ENCODE measurements at places on chromosomes 2 and 18.
A peak's percentile ranks its signal among the peaks of the same experiment; 100 is the strongest.

GRCh38 chr2:232203936-232204335 lies 174.6 kb upstream of the ALPP start:
- no peaks in the 10 kb centered on the region for H3K27me3 ChIP-seq
- DNase-seq: no peak
- no peaks in the 10 kb centered on the region for H3K4me1 ChIP-seq
- H3K36me3 ChIP-seq: no peaks in the 10 kb centered on the region

GRCh38 chr2:6336752-6337471 lies 528.8 kb downstream of the CMPK2 start:
- peaks cover 16% of the 10 kb centered on the region for H3K4me1 ChIP-seq
- H3K36me3 ChIP-seq: peaks cover 4% of the 10 kb centered on the region
- DNase-seq: no peak

- no peak overlapping the region for H3K27ac ChIP-seq
- peaks cover 6% of the 10 kb centered on the region for H3K27me3 ChIP-seq
- H3K36me3 ChIP-seq: no peaks in the 10 kb centered on the region
- no peaks in the 10 kb centered on the region for H3K4me1 ChIP-seq
These were observed 54.5 kb downstream of the ACVR1 start for GRCh38 chr2:157821519-157822131.

- no peak overlapping the region for H3K27ac ChIP-seq
- H3K4me3 ChIP-seq: no peak overlapping the region
- no peak for DNase-seq
- no peaks in the 10 kb centered on the region for H3K36me3 ChIP-seq
- H3K4me1 ChIP-seq: peaks cover 2% of the 10 kb centered on the region
These were observed 30.8 kb downstream of the LPIN1 start for GRCh38 chr2:11777066-11777782.

GRCh38 chr2:144596073-144596871 lies 76.4 kb upstream of the ZEB2 start:
- DNase-seq: no peak
- no peaks in the 10 kb centered on the region for H3K36me3 ChIP-seq

DNA sequence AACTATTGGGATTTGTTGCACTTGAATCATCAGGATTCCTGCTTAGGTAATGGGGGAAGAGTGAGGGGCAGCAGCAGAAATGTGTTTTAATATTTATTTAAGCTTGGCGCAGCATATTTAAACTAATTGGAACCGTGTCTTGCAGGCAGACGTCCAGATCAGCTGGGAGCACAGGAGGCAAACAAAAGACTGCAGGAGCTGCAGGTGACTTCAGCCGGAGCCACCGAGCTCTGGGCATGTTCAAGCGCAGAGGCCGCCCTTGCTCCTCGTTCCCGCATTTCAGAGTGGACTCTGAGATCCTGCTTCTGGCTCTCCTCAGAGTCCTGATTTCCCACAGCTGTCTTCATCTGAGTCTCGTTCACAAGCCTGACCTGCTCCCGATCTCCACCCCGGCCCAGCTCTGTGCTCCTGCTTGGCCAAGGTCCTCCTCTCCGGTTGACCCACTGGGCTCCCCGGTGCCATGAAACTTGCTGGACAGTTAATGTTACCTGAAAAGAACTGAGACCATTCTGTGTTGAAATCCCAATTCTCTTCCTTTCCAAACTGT lies 475.5 kb downstream of the SOX11 start:
- H3K27ac ChIP-seq: no peak overlapping the region
- peaks cover 9% of the 10 kb centered on the region for H3K4me1 ChIP-seq
- H3K27me3 ChIP-seq: no peaks in the 10 kb centered on the region
- no peaks in the 10 kb centered on the region for H3K36me3 ChIP-seq

GRCh38 chr2:14516844-14517243 lies 115.7 kb upstream of the LRATD1 start:
- DNase-seq: no peak
- no peak overlapping the region for H3K4me3 ChIP-seq
- H3K27me3 ChIP-seq: peaks cover 2% of the 10 kb centered on the region
- H3K27ac ChIP-seq: no peak overlapping the region

DNA sequence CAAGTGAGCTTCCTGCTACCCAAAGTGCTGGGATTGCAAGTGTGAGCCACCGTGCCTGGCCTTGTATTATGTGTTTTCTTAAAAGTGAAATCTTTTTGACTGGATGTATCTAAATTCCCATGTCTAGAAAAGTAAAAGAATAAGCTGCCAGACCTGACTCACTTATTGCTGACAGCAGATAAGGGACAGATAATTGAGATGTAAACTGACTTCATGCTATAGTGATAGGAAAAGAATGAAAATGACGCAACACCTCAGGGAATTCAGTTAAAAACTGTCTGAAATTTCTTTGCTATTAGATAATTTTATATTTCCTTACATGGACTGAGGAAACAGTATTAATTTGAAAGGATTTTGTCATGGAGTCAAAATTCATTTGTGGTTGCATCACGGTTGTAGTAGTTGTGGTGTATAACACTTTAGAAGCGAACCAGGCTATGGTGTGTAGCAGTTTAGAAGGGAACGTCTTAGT lies 19.4 kb downstream of the TTC27 start:
- no peaks in the 10 kb centered on the region for H3K4me1 ChIP-seq
- H3K4me3 ChIP-seq: no peak overlapping the region
- no peak overlapping the region for H3K27ac ChIP-seq
- H3K27me3 ChIP-seq: no peaks in the 10 kb centered on the region

- H3K4me3 ChIP-seq: no peak overlapping the region
- H3K36me3 ChIP-seq: no peaks in the 10 kb centered on the region
- DNase-seq: no peak
- H3K27ac ChIP-seq: no peak overlapping the region
- H3K27me3 ChIP-seq: no peaks in the 10 kb centered on the region
- H3K4me1 ChIP-seq: no peaks in the 10 kb centered on the region
These were observed 285.8 kb upstream of the MAP2 start for GRCh38 chr2:209138079-209138478.

GRCh38 chr2:3960106-3960505 lies 256.7 kb downstream of the DCDC2C start:
- DNase-seq: no peak
- H3K27me3 ChIP-seq: peaks cover 13% of the 10 kb centered on the region
- H3K4me1 ChIP-seq: peaks cover 37% of the 10 kb centered on the region

DNA sequence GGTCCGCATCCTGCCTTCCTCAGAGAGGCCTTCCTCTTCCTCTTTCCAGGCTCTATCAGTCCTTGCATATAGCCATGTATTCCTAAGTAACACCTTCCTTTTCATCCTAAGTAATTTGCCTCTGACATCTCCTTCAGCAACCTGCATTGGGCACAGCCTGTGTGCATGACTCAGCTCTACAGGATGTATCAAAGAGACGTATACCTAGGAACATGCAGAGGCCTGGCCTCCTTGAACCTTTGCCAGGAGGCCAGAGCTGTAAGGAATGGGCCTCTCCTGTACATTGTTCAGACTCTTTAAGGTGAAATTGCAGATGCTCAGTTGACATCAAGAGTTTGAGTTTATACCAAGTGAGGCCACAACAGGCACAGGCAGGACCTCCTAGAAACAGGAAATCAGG lies 76.0 kb upstream of the CELF4 start:
- H3K4me1 ChIP-seq: no peaks in the 10 kb centered on the region
- DNase-seq: no peak
- H3K27me3 ChIP-seq: peaks cover 2% of the 10 kb centered on the region
- no peak overlapping the region for H3K4me3 ChIP-seq
- H3K36me3 ChIP-seq: peaks cover 9% of the 10 kb centered on the region

GRCh38 chr2:39541011-39541930 lies 104.2 kb upstream of the MAP4K3 start:
- no peaks in the 10 kb centered on the region for H3K36me3 ChIP-seq
- DNase-seq: no peak
- peaks cover 2% of the 10 kb centered on the region for H3K27me3 ChIP-seq
- H3K27ac ChIP-seq: no peak overlapping the region

- peaks cover 4% of the 10 kb centered on the region for H3K36me3 ChIP-seq
- DNase-seq: no peak
- peak overlapping the region; percentile 30 for H3K4me3 ChIP-seq
- no peaks in the 10 kb centered on the region for H3K27me3 ChIP-seq
These were observed 335.6 kb downstream of the PIK3C3 start for GRCh38 chr18:42290318-42291307.

- H3K27me3 ChIP-seq: peaks cover 2% of the 10 kb centered on the region
- DNase-seq: no peak
- no peak overlapping the region for H3K27ac ChIP-seq
- no peak overlapping the region for H3K4me3 ChIP-seq
- H3K4me1 ChIP-seq: peaks cover 2% of the 10 kb centered on the region
- H3K36me3 ChIP-seq: peaks cover 4% of the 10 kb centered on the region
These were observed 166.3 kb downstream of the MREG start for GRCh38 chr2:215847056-215847455.

DNA sequence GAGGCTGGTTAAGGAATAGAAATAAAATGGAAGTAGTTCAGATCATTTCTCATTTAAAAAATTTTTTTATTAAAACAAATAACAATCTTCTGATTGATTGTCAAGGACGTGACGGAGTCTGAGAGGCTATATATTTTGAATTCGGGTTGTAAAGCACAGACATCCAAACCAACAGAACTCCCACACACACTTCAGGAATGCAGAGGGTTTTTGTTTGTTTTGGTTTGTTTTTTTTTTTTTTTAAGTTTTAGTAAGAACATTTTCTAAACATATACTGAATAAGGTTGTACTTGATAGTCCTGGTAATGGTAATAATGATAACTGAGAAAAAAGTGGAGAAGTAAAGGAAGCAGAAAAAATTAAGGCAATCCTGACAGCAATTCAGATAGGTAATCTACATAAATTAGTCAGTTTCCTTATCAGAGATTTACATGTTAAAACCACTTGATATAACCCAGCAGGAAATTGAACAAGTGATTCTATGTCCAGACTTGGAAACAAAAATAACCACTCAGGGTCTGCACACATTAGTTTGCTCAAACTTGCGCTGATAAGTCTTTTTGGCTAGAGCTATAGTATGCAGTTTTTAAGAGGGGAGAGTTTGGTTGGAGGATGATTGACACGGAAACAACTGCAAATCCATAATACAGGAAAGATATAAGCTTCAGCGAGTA lies 51.5 kb upstream of the CTAGE1 start:
- no peak overlapping the region for H3K4me3 ChIP-seq
- peaks cover 2% of the 10 kb centered on the region for H3K27me3 ChIP-seq
- H3K27ac ChIP-seq: no peak overlapping the region
- no peaks in the 10 kb centered on the region for H3K36me3 ChIP-seq
- no peak for DNase-seq

GRCh38 chr18:39752351-39752750 lies 2186.8 kb upstream of the CELF4 start:
- H3K4me3 ChIP-seq: no peak overlapping the region
- no peaks in the 10 kb centered on the region for H3K36me3 ChIP-seq
- DNase-seq: no peak
- H3K4me1 ChIP-seq: no peaks in the 10 kb centered on the region
- no peak overlapping the region for H3K27ac ChIP-seq

GRCh38 chr2:234952270-234953115 lies 676 bp downstream of the SH3BP4 start:
- H3K4me3 ChIP-seq: peak overlapping the region; percentile 95
- peak overlapping the region; percentile 92 for H3K27ac ChIP-seq

DNA sequence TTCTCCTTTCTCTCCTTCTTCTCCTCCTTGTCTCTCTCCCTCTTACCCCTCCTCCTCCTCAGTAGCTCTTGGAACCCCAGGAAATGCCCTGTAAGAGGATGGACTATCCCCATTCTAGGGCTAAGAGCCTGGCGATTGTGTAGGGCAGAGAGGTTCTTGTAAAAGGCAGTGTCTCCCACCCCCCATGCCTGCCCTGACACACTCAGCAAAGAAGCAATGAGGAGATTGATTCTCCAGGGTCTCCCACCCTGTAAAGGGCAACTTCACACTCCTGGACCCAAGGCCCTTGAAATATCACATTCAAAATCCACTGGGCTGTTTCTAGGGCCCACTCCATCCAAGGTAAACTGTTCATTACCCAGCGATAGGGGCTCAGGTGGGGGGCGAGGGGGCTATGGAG lies 144.1 kb downstream of the INSIG2 start:
- peaks cover 4% of the 10 kb centered on the region for H3K4me1 ChIP-seq
- no peaks in the 10 kb centered on the region for H3K27me3 ChIP-seq
- no peak for DNase-seq
- H3K27ac ChIP-seq: no peak overlapping the region
- peaks cover 5% of the 10 kb centered on the region for H3K36me3 ChIP-seq

DNA sequence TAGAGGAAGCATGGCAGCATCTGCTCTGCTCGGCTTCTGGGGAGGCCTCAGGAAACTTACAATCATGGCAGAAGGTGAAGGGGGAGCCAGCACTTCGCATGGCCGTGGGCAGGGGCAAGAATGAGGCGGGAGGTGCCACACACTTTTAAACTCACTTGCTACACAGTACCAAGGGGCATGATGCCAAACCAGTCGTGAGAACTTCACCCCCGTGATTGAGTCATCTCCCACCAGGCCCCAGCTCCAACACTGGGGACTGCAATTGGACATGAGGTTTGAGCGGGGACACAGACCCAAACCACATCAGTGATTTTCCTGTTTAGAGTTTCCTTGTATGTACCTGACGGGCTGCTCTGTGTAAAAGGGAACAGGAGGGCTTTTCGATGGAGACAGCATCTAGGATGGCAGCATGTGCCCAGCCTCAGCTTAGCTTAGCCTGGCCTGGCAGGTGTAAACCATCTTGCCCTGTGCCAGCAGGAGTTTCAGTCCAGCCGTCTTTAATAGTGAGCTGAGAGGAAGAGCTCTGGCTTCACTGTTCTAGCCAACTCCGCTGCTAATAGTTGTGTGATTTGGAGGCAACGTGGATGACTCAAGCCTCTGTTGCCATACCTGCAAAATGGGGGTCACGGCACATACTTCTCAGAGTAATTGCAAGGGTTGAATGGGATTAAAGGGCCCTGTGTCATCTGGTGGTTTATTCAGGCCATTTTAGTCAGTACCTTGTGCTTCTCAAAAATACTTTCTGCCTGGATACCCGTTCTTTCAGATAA lies 101.8 kb downstream of the ASAP2 start:
- H3K4me1 ChIP-seq: peaks cover 11% of the 10 kb centered on the region
- H3K27me3 ChIP-seq: peaks cover 5% of the 10 kb centered on the region
- no peak overlapping the region for H3K27ac ChIP-seq
- H3K4me3 ChIP-seq: no peak overlapping the region
- no peaks in the 10 kb centered on the region for H3K36me3 ChIP-seq
- no peak for DNase-seq

GRCh38 chr2:74041726-74042125 lies 57.0 kb downstream of the TET3 start:
- peaks cover 71% of the 10 kb centered on the region for H3K4me1 ChIP-seq
- H3K27me3 ChIP-seq: peaks cover 15% of the 10 kb centered on the region
- no peak overlapping the region for H3K27ac ChIP-seq
- H3K4me3 ChIP-seq: no peak overlapping the region
- DNase-seq: no peak
- H3K36me3 ChIP-seq: peaks cover 7% of the 10 kb centered on the region

DNA sequence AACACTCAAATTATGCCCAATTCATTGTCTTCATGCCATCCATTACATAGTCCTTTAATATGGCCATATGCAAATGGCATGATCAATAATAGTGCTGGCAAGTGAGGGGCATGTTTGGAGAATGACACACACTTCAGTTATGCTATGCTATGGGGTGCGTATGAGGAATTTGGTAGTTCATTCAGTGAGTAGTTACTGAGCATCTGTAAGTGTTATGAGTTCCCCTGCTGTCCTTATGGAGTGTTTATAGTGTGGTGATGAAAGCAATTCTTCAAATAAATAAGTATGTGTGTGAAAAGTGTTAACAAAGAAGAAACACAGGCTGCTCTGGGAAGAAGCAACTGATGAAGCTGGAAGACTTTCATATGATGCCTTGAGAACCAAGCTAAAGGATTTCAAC lies 383.7 kb upstream of the SLC14A2 start:
- no peak for DNase-seq
- no peak overlapping the region for H3K27ac ChIP-seq
- H3K27me3 ChIP-seq: no peaks in the 10 kb centered on the region
- H3K4me3 ChIP-seq: no peak overlapping the region
- H3K36me3 ChIP-seq: no peaks in the 10 kb centered on the region

All from glutamatergic neuron (in vitro differentiated cells).